ENCODE measurements at places on chromosomes 3 and 15. TPM values are rescaled to one million over a fixed set of nuclear protein-coding genes. Genes with fewer than 3 reads are reported as not detected.

Gene TMEM108
- not detected for total RNA-seq

Gene CMTM6
- 33.6 TPM for total RNA-seq

Gene OR5H2
- total RNA-seq = not detected

Gene CLDN11
- total RNA-seq = not detected

Gene ROPN1
- total RNA-seq = not detected

Gene PLA2G4E
- total RNA-seq = not detected

Gene SPG11
- 88.7 TPM for total RNA-seq

Gene TRIM42
- total RNA-seq = not detected
